ENCODE measurements at places on chromosomes 12 and 14. TPM values are rescaled to one million over a fixed set of nuclear protein-coding genes. Genes with fewer than 3 reads are reported as not detected.

KRT6C gene
- total RNA-seq = not detected

DNAH10 gene
- total RNA-seq = 0.94 TPM

RND1 gene
- 0.42 TPM for total RNA-seq

NDUFB1 gene
- total RNA-seq = 696 TPM

DNA sequence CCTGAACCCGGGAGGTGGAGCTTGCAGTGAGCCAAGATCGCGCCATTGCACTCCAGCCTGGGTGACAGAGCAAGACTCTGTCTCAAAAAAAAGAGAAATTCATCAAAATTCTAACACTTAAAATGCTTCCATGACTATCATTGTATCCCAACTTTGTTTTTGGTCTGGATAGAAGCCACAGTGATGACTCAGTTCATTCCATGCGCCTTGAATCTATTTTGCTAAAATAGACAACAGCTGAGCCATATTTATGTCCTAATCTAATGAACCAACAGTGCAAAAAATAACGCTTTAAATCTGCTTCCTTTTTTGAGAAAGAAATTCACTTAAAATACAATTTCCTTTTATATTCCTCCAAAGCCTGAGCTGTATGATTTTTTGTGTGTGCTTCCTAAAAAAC is 23.2 kb upstream of the BICD1 start:
- H3K27me3 ChIP-seq = no peaks in the 10 kb centered on the region
- DNase-seq = no peak
- no peak overlapping the region for H3K27ac ChIP-seq
- H3K36me3 ChIP-seq = no peaks in the 10 kb centered on the region

DNA sequence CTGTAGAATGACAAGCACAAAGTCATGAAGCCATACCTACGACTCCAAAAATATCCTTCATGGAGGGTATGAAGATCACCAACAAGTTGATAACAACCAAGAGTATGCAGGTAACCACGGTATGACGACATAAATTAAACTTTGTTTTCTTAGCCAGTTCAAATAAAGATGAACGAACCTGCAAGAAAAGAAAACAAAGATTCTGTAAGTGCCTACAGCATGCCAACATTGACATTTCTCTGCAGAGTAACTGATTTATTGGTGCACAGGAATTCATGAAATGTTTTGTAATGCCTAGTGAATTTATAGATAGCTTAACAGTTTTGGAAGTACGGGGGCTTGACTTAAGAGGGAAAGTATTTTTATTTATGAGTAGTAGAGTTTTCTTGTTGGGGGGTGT is 71.0 kb downstream of the SLC38A1 start:
- no peak overlapping the region for H3K4me3 ChIP-seq
- H3K27ac ChIP-seq = no peak overlapping the region
- no peaks in the 10 kb centered on the region for H3K4me1 ChIP-seq
- H3K36me3 ChIP-seq = no peaks in the 10 kb centered on the region
- no peaks in the 10 kb centered on the region for H3K27me3 ChIP-seq
- DNase-seq = no peak

GRCh38 chr12:14774906-14775635 is 28.2 kb downstream of the WBP11 start:
- no peaks in the 10 kb centered on the region for H3K27me3 ChIP-seq
- H3K4me1 ChIP-seq = peaks cover 11% of the 10 kb centered on the region
- peak overlapping the region; percentile 78 for H3K4me3 ChIP-seq
- peak; percentile 49 for DNase-seq
- H3K27ac ChIP-seq = peak overlapping the region; percentile 98
- no peaks in the 10 kb centered on the region for H3K36me3 ChIP-seq

GRCh38 chr12:98370976-98371375 is 144.4 kb upstream of the TMPO start:
- no peaks in the 10 kb centered on the region for H3K4me1 ChIP-seq
- H3K27ac ChIP-seq = no peak overlapping the region
- no peak overlapping the region for H3K4me3 ChIP-seq
- no peaks in the 10 kb centered on the region for H3K27me3 ChIP-seq
- no peaks in the 10 kb centered on the region for H3K36me3 ChIP-seq

GRCh38 chr14:88500611-88501010 is 54.2 kb downstream of the PTPN21 start:
- peaks cover 15% of the 10 kb centered on the region for H3K36me3 ChIP-seq
- H3K27ac ChIP-seq = no peak overlapping the region
- no peaks in the 10 kb centered on the region for H3K4me1 ChIP-seq
- no peaks in the 10 kb centered on the region for H3K27me3 ChIP-seq

- H3K27ac ChIP-seq = no peak overlapping the region
- peaks cover 15% of the 10 kb centered on the region for H3K4me1 ChIP-seq
- no peak overlapping the region for H3K4me3 ChIP-seq
- H3K27me3 ChIP-seq = peaks cover 43% of the 10 kb centered on the region
Observed at GRCh38 chr12:57632073-57632957, 686 bp downstream of the B4GALNT1 start.

- H3K27me3 ChIP-seq = no peaks in the 10 kb centered on the region
- no peaks in the 10 kb centered on the region for H3K36me3 ChIP-seq
- H3K4me3 ChIP-seq = no peak overlapping the region
- no peaks in the 10 kb centered on the region for H3K4me1 ChIP-seq
- no peak for DNase-seq
- H3K27ac ChIP-seq = no peak overlapping the region
Observed at GRCh38 chr12:87667378-87667777, 361.8 kb downstream of the C12orf50 start.

DNA sequence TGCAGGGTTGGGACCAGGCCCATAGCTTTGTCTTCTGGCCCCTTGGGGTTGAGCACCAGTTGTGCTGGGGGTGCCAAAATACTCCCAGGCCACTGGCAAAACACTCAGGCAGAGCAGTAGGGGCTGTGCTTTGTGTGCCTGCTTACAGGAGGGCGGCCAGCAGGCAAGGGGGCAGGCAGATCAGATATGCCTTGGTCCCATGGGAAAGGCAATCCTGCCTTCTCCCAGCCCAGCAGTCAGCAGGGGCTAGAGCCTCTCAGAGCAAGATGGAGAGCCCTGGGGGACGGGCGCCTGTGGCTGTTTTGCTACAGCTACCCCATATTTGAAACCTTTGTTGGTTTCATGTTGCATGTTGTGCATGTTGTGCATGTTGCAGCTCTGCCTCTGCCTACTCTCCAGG is 36.2 kb upstream of the TMX1 start:
- no peak overlapping the region for H3K27ac ChIP-seq
- no peaks in the 10 kb centered on the region for H3K4me1 ChIP-seq
- no peak for DNase-seq
- no peak overlapping the region for H3K4me3 ChIP-seq
- no peaks in the 10 kb centered on the region for H3K27me3 ChIP-seq

DNA sequence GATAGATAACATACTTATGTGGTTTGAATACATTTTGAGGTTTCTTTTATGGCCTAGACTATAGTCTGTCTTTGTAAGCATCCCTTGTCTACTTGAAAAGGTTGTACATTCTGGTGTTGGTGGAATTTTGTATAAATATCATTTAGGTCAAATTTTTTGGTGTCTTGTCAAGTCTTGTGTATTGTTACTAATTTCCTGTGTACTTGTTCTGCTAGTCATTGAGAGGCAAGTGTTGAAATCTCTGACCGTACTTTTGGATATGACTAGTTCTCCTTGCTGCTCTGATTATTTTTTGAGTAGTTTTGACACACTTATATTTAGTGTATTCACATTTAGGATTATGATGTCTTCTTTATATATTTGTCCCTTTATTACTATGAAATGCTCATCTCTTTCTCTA is 219.6 kb downstream of the CCDC91 start:
- H3K4me1 ChIP-seq = no peaks in the 10 kb centered on the region
- no peaks in the 10 kb centered on the region for H3K36me3 ChIP-seq
- H3K27me3 ChIP-seq = no peaks in the 10 kb centered on the region
- no peak overlapping the region for H3K4me3 ChIP-seq
- DNase-seq = no peak
- no peak overlapping the region for H3K27ac ChIP-seq

DNA sequence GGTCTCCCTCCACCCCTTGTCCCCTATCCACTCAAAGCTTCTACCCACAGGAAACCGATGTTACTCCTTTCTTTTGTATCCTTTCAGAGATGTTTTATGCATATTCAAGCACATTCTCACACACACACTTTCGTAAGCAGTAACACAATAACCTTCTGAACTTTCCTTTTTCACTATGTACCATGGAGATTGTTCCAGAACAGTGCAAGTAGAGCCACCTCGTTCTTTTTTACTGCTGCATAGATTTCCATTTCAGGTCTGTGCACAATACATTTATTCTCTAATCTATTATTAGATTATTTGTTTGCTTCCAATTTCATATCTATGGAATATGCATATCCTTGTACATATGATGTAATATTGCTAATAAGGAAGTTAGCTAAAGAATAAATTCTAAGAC is 60.3 kb downstream of the TBC1D30 start:
- H3K27ac ChIP-seq = no peak overlapping the region
- no peaks in the 10 kb centered on the region for H3K27me3 ChIP-seq
- H3K4me1 ChIP-seq = no peaks in the 10 kb centered on the region
- DNase-seq = no peak

- H3K27ac ChIP-seq = no peak overlapping the region
- no peaks in the 10 kb centered on the region for H3K36me3 ChIP-seq
- H3K4me3 ChIP-seq = no peak overlapping the region
- no peaks in the 10 kb centered on the region for H3K27me3 ChIP-seq
Observed at GRCh38 chr14:45065956-45066355, 18.0 kb upstream of the PRPF39 start.

DNA sequence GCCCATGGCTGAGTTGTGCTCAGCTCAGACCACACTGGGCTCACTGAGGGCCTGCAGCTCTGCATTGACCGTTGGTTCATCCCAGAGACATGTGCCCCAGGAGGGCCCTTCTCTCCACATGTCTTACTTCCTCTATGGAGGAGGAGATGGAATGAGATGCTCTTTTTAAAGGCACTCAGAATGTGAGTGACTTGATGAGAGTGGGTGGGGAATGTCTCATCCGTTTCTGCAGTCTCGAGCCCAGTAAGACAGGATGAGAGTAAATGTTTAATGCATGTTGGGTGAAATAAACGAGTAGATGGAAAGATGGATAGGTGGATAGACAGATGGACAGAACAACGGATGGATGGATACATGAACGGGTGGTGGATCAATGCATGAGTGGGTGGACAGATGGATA is 68.8 kb upstream of the NOS1 start:
- no peaks in the 10 kb centered on the region for H3K36me3 ChIP-seq
- no peak overlapping the region for H3K4me3 ChIP-seq
- no peaks in the 10 kb centered on the region for H3K27me3 ChIP-seq
- no peak for DNase-seq

DNA sequence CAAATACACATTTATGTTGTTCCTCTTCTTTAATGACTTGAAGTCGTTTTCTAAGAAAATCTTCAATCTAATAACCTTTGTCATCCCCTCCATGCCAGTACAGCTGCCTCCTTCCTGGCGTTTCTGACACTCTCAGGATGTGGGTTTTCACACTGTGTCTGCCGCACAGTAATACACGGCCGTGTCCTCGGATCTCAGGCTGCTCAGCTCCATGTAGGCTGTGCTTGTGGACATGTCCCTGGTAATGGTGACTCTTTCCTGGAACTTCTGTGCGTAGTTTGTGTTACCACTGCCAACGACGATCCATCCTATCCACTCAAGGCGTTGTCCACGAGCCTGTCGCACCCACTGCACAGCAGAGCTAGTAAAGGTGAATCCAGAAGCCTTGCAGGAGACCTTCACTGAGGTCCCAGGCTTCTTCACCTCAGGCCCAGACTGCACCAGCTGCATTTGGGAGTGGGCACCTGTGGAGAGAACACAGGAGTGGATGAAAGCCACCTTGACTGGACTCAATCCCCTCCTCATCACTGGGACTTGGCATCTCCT is 1095.9 kb downstream of the TMEM121 start:
- no peak for DNase-seq
- H3K27me3 ChIP-seq = no peaks in the 10 kb centered on the region
- H3K36me3 ChIP-seq = no peaks in the 10 kb centered on the region
- H3K4me3 ChIP-seq = no peak overlapping the region

- no peak overlapping the region for H3K27ac ChIP-seq
- H3K4me1 ChIP-seq = no peaks in the 10 kb centered on the region
- H3K36me3 ChIP-seq = no peaks in the 10 kb centered on the region
- H3K4me3 ChIP-seq = no peak overlapping the region
- DNase-seq = peak; percentile 75
Observed at GRCh38 chr12:104877103-104877705, 80.9 kb downstream of the SLC41A2 start.

DNA sequence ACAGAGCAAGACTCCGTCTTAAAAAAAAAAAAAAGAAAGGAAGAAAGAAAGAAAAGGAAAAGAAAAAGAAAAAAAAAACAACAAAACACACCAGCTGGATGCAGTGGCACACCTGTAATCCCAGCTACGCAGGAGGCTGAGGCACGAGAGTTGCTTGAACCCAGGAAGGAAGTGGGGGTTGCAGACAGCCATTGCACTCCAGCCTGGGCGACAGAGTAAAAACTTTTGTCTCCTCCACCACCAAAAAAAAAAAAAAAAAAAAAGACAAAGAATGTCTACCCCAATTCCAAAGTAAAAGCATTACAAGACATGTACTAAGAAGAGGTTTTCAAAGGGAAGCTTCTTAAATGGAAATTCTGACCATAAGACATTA is 53.4 kb downstream of the HNRNPC start:
- no peak for DNase-seq
- H3K4me1 ChIP-seq = peaks cover 38% of the 10 kb centered on the region
- no peaks in the 10 kb centered on the region for H3K27me3 ChIP-seq
- peaks cover 55% of the 10 kb centered on the region for H3K36me3 ChIP-seq

- no peak overlapping the region for H3K4me3 ChIP-seq
- H3K36me3 ChIP-seq = peaks cover 38% of the 10 kb centered on the region
- DNase-seq = no peak
- no peaks in the 10 kb centered on the region for H3K4me1 ChIP-seq
- no peaks in the 10 kb centered on the region for H3K27me3 ChIP-seq
Observed at GRCh38 chr14:59355091-59355490, 110.1 kb downstream of the GPR135 start.

DNA sequence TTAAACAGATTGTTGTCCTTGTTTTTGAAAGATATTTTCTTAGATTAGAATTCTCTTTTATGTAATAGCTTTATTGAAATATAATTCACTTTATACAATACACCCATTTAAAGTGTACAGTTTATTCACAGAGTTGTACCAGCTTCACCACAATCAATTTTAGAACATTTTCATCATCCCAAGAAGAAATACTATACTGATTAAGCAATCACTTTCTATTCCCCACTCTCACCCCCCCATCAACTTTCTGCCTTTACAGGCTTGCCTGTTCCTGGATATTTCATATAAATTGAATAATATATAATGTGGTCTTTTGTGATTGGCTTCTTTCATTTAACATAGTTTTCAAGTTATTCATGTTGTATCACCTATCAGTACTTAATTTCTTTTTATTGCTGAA is 44.4 kb downstream of the ARHGAP5 start:
- no peak overlapping the region for H3K4me3 ChIP-seq
- H3K27me3 ChIP-seq = no peaks in the 10 kb centered on the region
- no peaks in the 10 kb centered on the region for H3K4me1 ChIP-seq
- DNase-seq = no peak

DNA sequence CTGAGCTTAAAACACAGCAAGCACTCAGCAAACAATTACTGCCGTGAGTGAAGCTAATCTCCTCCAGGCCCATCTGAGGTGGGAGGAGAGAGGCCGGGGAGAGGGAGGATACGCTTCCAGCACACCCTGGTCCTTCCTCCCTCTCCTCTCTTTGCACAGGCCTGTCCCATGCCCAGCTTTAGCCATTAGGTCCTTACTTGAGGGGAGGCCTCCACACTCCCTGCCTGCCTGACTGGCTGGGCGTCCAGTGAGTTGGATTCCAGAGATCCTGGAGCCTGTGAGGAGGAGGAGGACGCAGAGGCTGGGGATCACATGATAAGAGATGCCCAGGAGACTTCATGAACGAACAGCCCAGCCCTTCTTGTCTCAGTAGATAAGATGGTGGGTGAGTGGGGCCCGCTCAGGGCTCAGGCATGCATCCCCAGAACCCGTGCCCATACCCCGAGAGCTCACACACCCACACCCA is 65.1 kb upstream of the NCOR2 start:
- no peak overlapping the region for H3K4me3 ChIP-seq
- H3K27ac ChIP-seq = no peak overlapping the region
- no peak for DNase-seq
- H3K4me1 ChIP-seq = peaks cover under 1% of the 10 kb centered on the region
- no peaks in the 10 kb centered on the region for H3K27me3 ChIP-seq

Measured in adrenal gland (tissue), 19 donors.